ENCODE measurements at places on chromosomes 4 and X. TPM values are rescaled to one million over a fixed set of nuclear protein-coding genes. Genes with fewer than 3 reads are reported as not detected.

AWAT2 gene
- not detected for polyA plus RNA-seq

DNA sequence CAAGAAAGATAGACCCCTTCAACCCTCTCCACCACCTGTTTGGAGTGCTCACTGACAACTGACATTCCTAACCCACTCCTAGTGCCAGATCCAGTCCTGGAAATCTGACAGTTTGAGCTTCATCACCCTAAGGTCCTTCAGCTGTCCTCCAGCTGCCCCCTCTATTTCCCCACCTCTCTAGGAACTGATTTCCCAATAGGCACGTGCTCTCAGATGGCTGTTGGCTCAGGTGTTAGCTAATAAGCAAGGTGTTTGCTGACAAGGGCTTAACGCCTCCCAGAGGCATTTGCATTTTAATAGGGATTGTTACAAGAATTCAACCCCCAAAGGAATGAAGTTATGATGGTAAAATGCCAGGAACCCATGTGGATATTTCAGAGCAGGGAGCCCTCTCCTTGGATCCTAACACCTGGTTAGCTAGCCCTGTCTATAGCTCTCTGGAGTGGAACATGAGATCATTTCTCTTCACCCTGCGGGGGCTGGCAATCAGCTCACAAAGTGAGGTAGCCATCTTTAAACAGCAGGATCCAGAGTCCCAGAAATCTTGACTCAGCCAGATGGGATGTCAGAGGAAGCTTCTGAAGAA lies 348.5 kb upstream of the SFRP2 start:
- no peak for DNase-seq

- no peak for DNase-seq
These were observed 400.0 kb upstream of the CXorf51B start for GRCh38 chrX:146409528-146409927.

DNA sequence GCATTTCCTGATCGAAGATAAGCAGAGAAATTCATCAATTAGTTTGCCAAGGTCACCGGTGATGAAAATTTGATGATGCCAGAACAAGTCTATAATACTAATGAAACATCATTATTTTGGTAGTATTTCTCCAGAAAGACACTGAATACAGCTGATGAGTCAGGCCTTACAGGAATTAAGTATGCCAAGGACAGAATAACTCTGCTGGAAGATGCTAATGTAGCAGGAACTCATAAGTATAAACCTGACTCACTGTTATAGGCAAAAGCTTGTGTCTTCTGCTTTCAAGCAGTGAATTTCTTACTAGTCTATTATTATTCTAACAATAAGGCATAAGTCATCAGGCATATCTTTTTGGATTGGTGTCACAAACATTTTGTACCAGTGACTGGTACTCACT lies 1825.1 kb upstream of the IGFBP7 start:
- no peak for DNase-seq

TSPAN7 gene
- polyA plus RNA-seq, result 65.2 TPM

GRCh38 chr4:87219632-87220093 lies 755 bp downstream of the KLHL8 start:
- DNase-seq, result peak; percentile 53

- no peak for DNase-seq
These were observed 85.1 kb downstream of the PDK3 start for GRCh38 chrX:24550166-24550565.

GRCh38 chr4:48078862-48079655 lies 55.0 kb downstream of the TXK start:
- DNase-seq, result no peak

USP26 gene
- not detected for polyA plus RNA-seq

C1QTNF7 gene
- 0.59 TPM for polyA plus RNA-seq

UBA1 gene
- polyA plus RNA-seq, result 120 TPM

PNMA3 gene
- polyA plus RNA-seq, result 0.04 TPM

DNA sequence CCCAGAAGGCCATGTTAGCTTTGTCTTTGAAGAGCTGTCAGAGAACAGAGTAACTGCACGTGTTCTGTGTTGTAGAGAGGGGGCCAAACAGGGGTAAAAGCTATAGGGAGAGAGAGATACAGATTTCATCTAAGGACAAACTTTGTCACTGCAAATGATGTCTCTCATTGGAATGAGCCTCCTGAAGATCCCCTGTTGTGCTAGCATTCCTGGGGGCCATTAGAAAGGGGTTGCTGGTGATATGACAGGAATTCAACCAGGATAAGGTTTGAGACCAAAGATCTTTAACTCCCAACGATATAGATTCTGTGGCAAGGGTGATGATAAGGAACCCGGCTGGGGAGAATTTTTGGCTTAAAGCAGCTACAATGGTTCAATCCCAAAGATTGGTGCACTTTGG lies 16.8 kb downstream of the MID1 start:
- DNase-seq, result no peak

GRCh38 chr4:25313201-25313895 lies 774 bp downstream of the ZCCHC4 start:
- no peak for DNase-seq

LUZP4 gene
- not detected for polyA plus RNA-seq

DNA sequence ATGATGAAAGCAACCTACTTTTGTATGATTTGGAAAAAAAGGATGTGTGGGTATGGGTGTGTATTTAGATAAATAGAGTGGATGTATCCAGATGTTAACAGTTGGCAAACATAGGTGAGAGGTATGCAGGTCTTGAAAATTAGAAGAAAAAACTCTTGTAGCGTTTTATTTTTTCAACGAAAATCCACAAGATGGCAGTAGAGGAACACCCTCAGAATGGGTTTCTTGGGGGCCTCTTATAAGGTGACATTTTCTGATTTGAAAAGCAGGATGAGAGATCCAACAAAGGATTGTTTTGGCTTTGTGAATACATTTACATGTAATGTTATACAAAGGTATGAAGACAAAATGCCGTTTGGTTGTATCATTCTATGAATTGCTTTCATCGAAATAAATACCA lies 68.3 kb downstream of the FMR1NB start:
- DNase-seq, result no peak

DGKK gene
- polyA plus RNA-seq, result not detected

DNA sequence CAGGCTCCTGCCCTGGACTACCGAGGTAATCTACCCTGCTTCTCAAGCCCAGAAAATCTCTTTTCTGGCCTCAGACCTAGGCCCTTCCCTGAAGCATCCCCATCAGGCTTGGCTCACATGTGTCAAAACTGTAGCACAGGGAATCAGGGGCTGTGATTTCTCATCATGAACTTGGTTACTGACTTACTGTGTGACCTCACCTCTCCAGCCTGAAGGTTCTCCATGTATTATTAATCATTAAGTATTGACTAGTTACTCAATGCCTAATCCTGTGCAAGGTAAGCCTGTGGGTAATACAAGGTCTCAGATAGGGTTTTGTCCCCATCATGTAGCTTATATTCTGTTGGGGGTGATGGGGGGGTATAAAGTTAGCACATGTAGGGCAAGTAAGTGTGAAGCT lies 6.8 kb downstream of the SRPX2 start:
- no peak for DNase-seq

GRCh38 chrX:42751573-42751972 lies 26.4 kb downstream of the PPP1R2C start:
- no peak for DNase-seq

DNA sequence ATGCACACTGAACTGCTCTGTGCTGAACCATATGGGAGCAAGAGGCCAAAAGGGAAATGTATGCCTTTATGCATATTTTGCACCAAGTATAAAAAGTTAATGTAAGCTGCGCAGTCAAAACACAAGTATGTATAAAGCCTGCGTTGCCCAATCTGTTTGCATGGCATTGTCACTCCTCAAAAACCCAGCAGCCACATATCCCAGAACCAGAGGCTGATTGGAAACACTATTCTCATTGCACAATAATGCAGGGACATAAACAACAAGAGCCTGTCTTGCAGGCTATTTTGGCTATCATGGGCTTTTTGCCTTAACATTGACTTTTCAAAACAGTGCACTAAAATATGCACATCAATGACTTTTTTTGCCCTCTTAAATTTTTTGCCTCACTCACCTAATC lies 5.1 kb upstream of the ASB9 start:
- no peak for DNase-seq

DNA sequence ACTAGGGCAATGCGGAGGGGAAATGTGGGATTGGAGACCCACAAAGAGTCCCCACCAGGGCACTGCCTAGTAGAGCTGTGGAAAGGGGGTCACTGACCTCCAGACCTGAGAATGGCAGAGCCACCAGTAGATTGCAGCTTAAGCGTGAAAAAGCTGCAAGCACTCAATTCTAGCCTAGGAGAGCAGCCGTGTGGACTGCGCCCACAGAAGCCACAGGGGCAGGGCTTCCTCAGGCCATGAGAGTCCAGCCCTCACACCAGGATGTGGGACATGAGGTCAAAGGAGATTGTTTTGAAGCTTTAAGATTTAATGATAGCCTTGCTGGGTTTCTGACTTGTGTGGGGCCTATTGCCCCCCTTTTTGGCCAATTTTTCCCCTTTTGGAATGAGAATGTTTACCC lies 379.0 kb downstream of the INPP4B start:
- no peak for DNase-seq

DNA sequence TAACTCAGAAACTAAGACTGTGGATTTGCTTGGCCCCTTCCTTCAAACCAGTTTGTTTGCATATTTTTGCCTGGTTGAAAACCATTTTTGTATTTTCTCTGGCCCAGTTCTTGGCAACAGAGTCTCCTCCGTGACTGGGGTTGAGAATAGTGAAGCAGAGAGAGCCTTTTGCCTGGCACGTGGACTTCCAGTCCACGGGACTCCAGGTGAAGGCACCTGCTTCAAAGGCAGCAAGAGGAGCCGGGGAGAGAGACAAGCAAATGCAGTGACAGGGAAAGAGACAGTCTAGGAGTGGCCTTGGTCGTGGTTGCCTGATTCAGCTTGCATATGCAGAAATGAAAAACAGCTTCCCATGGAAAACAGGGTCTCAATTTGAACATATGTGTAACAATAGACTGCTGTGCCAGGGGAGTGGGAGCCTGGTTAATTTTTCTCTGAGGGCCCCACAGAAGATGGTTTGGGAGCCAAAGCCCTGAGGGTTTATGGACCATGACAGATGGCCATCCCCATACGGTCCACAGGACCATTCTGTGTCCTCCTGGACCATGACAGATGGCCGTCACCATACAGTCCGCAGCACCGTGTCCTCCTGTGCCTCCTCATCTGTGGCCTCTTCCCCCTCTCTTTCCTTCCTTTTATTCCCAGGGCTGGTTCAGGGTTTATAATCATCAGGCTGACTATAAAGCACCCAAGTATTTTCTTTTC lies 272.2 kb upstream of the RASGEF1B start:
- no peak for DNase-seq

- DNase-seq, result no peak
These were observed 43.1 kb downstream of the CXXC4 start for GRCh38 chr4:104451573-104451972.

GRCh38 chr4:136524039-136524438 lies 1008.3 kb downstream of the PCDH18 start:
- no peak for DNase-seq

- no peak for DNase-seq
These were observed 309.7 kb downstream of the GUCY2F start for GRCh38 chrX:109172091-109172602.

DNA sequence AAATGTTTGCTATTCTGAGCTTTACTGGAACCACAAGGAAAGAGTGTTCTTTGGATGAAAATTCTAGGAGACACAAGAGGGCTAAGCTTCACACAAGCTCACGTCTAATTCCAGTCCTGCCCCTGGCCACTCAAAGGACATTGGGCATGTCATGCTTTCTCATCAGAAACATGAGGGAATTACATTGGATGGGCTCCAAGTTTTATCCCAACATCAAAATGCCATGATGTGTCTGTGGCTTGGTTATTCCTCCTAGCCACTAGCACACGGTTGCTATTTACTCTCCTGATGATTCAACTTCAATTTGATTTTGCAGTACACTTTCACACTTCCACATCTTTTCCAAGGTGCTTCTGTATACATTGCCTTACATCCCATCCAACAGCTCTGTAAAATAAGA lies 149.6 kb upstream of the FAM9B start:
- no peak for DNase-seq

FAM47E gene
- polyA plus RNA-seq, result 2.6 TPM

DCAF8L2 gene
- not detected for polyA plus RNA-seq

GRCh38 chr4:176404621-176405020 lies 84.9 kb downstream of the SPCS3 start:
- DNase-seq, result no peak

DNA sequence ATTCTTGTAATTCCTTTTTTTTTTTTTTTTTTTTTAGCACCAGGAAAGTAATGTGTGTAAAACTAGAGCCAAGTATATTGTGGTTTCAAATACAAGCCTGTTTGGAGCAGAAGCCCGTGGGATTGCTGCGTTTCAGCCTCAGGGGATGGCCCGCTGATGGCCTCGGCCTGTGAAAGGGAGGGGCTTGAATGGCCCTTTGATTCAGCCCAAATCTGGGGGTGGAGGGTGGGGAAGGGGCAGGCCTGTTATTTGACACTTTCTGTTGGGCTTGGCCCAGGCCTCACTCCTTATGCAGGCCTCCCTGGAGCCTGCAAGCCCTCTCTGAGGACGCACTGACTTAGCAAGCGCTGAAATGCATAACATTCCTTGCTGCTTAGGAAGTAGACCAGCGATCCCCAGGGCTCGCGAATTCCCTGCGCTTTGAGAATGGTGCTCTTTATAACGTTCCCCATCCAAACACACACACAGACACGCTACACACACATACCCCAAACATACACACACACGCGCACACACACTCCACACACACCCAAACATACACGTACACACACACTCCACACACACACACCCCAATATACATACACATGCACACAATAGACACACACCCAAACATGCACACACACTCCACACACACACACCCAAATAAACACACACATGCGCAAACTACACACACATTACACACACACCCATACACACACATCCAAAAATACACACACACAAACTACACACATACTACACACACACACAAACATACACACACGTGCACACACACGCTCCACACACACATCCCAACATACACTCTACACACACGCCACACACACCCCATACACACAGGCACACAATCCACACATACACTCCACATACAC lies 29.6 kb downstream of the TLR10 start:
- DNase-seq, result peak; percentile 83

GPRASP2 gene
- polyA plus RNA-seq, result 0.89 TPM

- DNase-seq, result no peak
These were observed 29.4 kb upstream of the CENPU start for GRCh38 chr4:184763150-184763780.

CXCL10 gene
- polyA plus RNA-seq, result 0.06 TPM

DNA sequence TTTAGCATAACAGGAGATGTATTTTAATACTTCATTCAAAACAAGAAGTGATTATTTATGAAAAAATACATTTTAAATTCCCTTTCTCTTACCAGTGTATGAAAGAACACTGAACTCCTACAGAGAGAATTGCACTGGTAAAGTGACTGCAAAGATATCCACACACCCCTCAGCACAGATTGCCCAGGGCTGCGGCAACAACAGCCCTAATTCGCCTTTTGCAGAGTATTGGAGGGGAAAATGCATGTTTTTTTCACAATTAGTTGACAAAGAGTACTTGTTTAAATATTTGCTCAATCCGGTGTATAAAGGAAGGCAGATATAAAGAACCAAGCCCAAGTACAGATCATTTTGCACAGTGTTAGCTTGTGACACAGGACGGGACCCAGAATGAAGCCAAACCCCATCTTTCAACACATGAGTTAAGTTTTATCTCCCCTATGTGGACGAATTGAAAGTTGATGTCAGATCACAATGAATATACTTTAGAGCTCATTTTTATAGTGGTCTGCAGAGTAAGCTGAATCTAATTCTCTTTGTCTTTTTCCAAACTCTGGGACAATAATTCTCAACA lies 551.4 kb upstream of the IGFBP7 start:
- DNase-seq, result no peak

GRCh38 chr4:136861091-136861490 lies 671.2 kb downstream of the PCDH18 start:
- no peak for DNase-seq
